Cerebellum (tissue), 4 donors: ENCODE measurements at places on chromosomes 16 and 17. TPM values are rescaled to one million over a fixed set of nuclear protein-coding genes. Genes with fewer than 3 reads are reported as not detected.

Gene SLC6A4
- total RNA-seq, result 9.4 TPM

Gene NPIPB6
- total RNA-seq, result 3.0 TPM

Gene PDIA2
- 2.7 TPM for total RNA-seq

Gene MYLK3
- 1.3 TPM for total RNA-seq

Gene KRT25
- not detected for total RNA-seq

Gene ASB16
- total RNA-seq, result not detected

Gene CA4
- total RNA-seq, result 3.2 TPM

Gene TMEM235
- 1.6 TPM for total RNA-seq

Gene KRT9
- not detected for total RNA-seq

Gene TEKT5
- total RNA-seq, result not detected

Gene SEZ6L2
- 26.0 TPM for total RNA-seq

Gene TBC1D3E
- not detected for total RNA-seq

Gene CCDC154
- total RNA-seq, result 1.00 TPM

Gene TBC1D28
- not detected for total RNA-seq

Gene ACACA
- 97.1 TPM for total RNA-seq

Gene UMOD
- not detected for total RNA-seq

Gene CCDC57
- total RNA-seq, result 39.6 TPM

Gene TBC1D3H
- not detected for total RNA-seq

Gene TPPP3
- 7.3 TPM for total RNA-seq

Gene KRT16
- not detected for total RNA-seq
